Pons (tissue), 1 donor: ENCODE measurements at places on chromosomes 2 and 18.
A peak's percentile ranks its signal among the peaks of the same experiment; 100 is the strongest.

GRCh38 chr2:64461271-64462058, 7.5 kb downstream of the LGALSL start:
- DNase-seq = no peak

DNA sequence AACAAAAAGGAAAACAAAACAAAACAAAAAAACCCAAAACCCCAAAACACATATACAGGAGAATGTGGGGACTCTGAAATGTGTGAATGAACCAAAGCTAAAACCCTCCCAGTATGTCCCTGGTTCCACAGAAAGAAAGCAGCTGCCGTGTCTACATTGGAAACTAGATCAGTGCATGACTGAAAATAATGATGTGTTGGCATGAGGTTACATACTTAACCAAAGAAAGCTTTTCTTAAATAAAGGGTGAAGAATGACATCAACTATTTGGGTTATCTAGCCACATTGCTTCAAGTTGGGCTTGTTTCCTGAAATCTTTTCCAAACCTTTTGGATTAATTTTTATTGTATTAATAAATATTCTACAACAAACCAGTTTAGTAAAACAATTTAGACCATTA, 91.9 kb upstream of the FN1 start:
- DNase-seq = no peak

DNA sequence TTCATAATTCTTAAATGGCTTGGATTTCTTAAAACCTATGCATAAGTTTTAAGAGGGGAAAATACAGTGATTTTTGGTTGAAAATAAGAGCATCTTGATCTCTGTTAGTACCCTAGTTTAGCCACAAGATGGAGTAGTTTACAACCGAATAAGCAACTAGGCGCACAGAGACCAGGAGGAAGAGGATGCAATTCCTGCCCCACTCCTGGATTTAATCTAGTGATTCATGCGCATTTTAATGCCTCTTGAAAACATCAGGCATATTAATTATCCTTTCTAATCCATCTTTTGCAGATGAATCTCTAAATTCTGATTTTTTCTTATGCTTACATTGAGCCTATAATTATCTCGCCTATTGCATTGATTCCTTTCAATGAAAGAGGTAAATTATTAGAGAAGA, 76.7 kb downstream of the MRPS9 start:
- peak; percentile 83 for DNase-seq

GRCh38 chr2:14781142-14781541, 148.6 kb downstream of the LRATD1 start:
- no peak for DNase-seq

DNA sequence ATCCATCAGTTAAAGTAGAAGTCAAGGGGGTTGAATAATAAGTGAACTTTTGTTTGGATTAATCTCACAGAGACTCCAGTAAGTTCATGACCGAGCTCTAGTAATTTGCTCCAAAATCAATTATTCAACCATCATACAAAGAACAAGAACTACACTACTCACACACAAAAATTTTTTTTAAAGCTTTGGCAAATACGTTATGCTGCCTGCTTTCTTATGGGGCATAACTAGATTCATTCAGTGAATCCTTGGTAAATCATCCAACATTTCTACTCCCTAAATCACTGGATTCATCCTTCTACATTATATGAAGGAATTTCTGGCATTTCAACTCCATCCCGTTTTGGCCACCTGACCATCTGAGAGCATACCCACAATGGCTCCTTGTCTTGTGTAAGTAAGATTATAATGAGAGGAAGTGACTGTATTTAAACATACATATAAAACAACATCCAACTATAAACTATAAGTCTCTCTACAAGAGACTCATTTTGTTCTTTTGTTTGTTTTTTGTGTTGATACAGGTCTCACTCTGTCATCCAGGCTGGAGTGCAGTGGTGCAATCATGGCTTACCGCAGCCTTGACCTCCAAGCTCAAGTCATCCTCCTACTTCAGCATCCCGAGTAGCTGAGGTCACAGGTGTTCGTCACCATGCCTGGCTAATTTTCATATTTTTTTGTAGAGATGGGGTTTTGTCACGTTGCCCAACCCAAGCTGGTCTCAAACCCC, 144.2 kb upstream of the LRRTM4 start:
- no peak for DNase-seq

DNA sequence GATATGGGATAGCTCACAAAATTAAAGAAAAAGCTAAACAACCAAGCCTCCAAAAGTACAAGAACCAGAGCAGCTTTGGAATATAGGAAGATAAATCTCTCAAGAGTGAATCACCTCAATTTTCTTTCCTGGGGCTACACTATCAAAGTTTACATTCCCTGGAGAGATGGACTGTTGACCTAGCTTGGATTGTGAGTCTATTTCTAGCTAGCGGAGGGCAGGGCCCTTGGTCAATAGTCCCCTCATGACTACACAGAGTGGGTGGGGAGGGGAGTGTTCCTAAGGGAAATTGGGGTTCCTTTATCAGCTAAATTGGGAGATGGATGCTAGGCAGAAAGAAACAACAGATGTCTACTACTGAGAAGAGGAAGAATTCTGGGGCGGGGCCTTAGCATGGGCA, 29.9 kb upstream of the EIF2AK3 start:
- DNase-seq = no peak

- DNase-seq = no peak
Observed at GRCh38 chr2:145615626-145616025, 1095.7 kb upstream of the ZEB2 start.

GRCh38 chr18:47926101-47926850, 4.2 kb downstream of the SMAD2 start:
- no peak for DNase-seq

GRCh38 chr2:73205611-73206010, 3.2 kb downstream of the NOTO start:
- DNase-seq = no peak

DNA sequence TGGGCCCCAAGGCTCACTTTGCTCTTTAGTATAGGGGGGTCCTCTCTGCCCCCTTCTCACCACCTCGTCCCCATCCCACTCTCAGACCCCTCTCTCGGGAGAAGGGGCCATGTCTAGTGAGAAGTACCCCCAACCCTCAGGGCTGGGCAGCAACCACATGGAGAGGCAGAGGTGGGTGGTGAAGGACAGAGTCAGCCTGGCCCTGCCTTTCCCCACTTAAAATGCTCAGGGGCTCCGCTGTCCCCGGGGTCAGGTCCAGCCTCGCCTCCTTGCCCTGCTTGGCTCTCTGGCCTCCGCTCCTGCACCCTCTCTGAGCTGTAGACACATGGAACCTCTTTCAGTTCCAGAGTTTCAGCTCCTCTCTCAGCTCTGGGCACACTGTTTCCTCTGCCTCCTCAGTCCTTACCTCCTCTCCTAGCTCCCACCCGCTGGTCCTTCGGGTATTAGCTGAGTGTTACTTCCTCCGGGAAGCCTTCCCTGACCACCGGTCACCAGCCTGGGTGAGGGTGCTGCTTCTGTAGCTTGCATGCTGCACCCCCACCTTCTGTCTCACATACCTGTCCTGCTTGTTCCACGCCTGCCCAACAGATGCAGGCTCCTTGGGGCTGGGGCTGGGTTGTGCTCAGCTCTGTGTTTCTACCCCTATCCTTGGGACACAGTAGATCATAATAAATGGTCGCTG, 79.5 kb upstream of the OTOF start:
- no peak for DNase-seq

DNA sequence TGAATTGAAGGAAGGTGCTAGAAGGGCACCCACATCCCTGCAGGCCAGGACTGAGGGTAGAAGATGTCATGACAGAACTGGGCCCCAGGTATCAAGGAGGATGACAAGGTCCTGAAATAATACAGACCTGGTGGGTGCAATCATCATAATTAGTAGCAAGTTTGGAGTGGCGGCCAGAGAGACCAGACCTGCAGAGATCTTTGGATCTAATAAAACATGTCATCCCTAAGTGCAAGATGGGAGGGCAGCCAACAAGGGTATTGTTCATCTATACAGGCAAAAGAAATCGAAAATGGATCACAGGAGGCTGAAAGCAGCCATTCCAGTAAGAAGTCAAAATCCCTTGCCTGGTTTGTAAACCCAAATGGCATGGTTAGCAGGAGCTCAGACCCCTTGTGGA, 111.3 kb upstream of the BOD1L2 start:
- no peak for DNase-seq

DNA sequence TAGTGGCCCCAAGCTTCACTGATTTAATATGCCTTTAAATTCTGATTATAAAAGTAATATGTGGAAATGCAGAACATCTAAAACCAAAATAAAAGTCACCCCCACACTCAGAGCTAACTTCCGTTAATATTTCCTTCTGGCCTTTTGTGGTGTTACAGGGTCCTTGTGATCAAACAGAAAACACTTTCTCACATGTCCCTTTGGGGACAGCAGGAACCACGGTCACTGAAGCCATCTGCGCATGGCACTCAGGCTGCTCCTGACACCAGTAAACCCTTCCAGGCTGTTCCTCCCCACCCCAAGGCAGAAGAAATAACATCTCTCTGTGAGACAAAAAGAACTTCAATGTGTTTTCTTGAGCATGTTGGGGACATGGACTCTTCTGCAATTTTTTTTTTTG, 25.1 kb upstream of the GPR17 start:
- DNase-seq = no peak

DNA sequence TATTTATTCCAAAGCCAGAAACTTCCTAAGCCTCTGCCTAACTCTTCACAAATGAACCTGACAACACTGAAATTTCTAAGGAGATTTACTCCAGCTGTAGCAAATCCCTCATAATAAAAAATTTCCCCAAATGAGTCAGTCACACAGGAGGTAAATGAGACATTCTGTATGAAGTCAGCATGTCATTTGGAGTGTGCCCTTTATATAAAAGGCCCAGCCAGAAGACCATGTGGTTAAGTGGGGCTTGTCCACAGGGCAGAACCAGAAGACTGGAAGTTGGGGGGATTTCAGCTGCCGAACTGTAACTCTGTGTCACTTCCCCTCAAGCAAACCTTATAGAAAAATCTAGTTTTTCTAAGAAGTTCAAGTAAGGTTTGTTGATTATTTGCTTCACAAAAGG, 30.2 kb downstream of the NRP2 start:
- DNase-seq = no peak

DNA sequence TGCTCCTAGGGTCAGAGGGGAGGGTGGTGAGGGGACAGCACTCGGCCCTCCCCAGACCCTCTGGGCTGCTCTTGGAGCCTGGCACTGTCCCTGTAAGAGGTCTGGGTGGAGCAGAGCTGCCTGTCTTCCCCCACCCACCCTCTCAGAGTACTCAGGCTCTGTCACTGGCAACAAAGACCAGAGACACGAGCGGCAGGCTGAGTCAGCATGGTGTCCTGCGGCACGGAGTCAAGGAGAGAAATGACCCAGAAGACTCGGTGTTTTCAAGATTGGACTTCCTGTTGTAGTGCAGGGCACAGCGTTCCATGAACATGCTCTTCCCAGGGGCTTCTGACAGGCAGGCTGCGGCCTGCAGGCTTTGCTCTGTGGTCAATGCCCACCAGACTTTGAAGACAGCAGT, 19.9 kb downstream of the SIGLEC15 start:
- DNase-seq = no peak

- no peak for DNase-seq
Observed at GRCh38 chr2:11998626-11999378, 252.4 kb downstream of the LPIN1 start.

- DNase-seq = no peak
Observed at GRCh38 chr2:148592791-148593190, 51.8 kb upstream of the EPC2 start.

DNA sequence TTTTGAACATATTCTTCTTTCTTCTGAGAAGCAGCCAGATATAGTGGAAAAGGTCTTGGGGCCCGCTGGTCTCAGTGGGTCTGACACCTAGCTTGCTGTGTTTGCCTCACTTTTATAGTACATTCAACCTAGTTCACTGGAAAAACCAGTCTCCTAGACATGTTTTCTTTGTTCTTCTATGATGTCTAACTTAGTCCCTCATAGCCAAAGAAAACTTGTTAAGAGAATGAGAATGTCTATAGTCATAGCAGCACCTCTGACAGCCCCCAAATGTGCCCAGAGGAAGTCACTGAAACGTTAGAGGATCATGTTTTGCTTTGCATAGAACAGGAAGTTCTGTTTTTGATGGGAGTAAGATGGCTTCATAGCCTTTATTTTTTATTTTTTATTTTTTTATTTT, 40.3 kb downstream of the TNFRSF11A start:
- DNase-seq = no peak

GRCh38 chr2:127175041-127175721, 44.9 kb downstream of the CYP27C1 start:
- no peak for DNase-seq

DNA sequence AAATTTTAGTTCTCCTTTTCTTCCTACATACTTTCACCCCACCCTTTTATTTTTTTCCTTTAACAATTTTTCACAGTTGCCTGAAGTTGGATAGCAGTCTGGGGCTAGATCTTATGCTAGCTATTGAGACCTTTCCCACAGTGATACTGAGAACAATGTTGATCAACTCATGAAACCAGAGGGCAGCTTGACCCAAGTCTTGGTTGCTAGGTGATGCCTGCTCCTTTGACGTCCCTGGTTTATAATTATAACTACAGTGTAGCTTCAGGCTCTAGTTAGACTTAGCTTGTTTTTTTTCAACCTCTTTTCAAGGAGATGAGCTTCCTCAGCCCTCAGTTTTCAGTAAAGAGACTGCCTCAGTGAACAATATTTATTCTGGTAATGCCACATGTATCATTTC, 648.5 kb downstream of the IRS1 start:
- no peak for DNase-seq

- DNase-seq = no peak
Observed at GRCh38 chr2:7094231-7094741, 177.1 kb downstream of the RNF144A start.

- no peak for DNase-seq
Observed at GRCh38 chr2:120809609-120810440, 74.2 kb downstream of the GLI2 start.

DNA sequence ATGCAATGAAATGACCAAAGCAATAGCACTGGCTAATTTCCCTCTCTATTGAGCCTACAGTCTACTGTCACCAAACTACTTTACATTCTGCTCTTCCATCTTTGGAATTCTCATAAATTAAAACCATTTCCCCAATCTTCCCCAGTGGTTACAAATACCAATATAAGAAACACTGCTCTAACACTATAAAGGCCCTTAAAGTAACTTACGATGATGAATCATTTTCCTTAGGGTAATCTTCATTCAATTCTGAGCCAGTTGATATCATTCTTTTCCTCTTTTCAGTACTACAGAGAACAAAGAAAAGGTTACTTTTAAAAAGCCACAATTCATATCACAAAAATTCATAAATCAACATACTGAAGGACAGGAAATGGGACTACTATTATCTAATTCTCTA, 22.1 kb downstream of the USP37 start:
- DNase-seq = no peak

DNA sequence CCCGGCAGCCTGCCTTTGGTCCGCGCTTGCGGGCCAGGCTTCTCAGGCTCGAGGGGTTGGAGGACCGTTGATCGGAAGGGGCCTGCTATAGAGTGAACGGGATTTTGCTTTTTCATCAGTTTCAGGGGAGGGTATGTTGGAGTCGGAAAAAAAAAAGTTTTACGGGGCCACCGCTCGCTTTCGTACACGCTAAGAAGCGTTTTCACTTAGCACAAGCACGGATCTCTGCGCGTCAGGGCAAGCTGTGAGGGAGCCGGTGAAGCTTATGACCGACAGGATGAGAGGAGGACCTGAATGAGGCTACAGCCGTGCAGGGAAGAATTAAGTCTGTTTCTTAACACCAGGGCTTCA, 443 bp downstream of the CPSF3 start:
- DNase-seq = peak; percentile 20
